Stimulated activated CD8-positive, alpha-beta memory T cell treated with anti-CD3 and anti-CD28 coated beads, Interleukin-2, amount 100 ng/mL, for 1 hour (primary cell): ENCODE measurements at places on chromosomes 2 and 18.

GRCh38 chr2:237570776-237571335, 4.5 kb downstream of the PRLH start:
- no peak for DNase-seq

DNA sequence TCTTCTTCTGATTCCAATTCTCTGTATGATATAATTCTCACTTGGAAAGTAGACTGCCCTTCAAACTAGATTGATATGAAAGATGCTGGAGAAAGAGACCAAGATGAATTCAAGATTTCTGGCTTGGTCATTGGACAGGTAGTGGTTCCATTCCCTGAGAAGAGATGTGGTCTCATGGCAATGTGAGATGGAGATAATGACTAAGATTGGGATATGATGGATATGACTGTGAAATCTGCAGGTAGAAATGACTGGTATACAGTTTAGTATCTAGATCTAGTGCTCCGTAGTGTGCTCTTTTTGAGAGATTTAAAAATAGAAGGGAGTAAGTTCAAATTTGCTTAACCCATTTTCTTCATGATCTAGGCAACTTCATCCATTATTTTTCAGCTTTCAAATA, 425.4 kb upstream of the TRIB2 start:
- no peak for DNase-seq

DNA sequence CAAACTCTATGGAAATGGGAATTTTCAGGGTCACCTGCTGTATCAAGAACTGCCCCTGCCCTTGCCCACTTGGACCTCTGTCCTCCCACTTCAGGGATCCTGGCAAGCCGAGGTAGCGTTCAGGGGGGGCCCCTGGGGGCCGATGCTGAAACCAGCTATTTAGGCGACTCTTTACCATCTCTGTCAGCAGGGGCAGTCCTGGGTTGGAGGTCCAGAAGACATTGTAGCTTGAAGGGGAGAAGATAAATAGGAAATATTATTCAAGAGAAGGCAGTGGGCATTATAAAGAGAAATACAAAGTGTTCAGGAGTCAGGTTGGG, 2.4 kb downstream of the MOGS start:
- DNase-seq: no peak

- no peak for DNase-seq
Measured at GRCh38 chr2:108548208-108549003, 14.1 kb downstream of the LIMS1 start.

- no peak for DNase-seq
Measured at GRCh38 chr2:161919873-161920272, 154.1 kb downstream of the DPP4 start.

DNA sequence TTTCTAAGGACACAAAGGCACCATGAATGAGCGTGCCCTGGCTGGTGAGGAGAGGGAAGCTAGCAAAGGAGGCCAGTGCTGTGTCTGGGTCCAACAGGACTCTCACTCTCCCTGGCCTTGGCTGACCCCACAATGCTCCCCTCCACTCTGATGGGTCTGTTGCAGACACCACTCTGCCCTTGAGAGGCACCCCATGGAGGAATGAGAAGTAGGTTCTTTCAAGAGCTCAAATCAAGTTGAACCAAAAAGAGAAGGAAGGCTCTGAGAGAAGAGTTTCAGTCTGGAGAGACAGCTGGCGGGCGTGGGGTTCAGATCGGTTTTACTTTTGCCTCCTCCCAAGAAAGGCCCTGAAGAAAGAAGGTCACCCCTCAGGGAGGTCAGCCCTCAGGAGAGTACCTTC, 18.4 kb downstream of the TMEM247 start:
- no peak for DNase-seq

DNA sequence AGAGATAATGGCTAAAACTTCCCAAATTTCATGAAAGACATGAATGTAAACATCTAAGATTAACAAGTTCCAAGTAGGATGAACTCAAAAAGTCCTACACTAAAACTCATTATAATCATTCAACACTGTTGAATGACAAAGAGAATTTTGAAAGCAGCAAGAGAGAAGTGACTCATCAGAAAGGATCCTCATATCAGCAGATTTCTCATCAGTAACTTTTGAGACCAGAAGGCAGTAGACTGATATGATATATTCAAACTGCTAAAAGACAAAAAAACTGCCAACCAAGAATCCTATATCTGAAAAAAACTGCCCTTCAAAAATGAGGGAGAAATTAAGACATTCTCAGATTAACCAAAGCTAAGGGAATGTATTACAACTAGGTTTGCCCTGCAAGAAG, 130.6 kb upstream of the OTX1 start:
- DNase-seq: no peak

- no peak for DNase-seq
Measured at GRCh38 chr2:160720098-160720497, 226.5 kb upstream of the RBMS1 start.

GRCh38 chr18:22276334-22276713, 106.9 kb downstream of the GATA6 start:
- DNase-seq: no peak

GRCh38 chr2:83633423-83633822, 825.7 kb downstream of the SUCLG1 start:
- no peak for DNase-seq

DNA sequence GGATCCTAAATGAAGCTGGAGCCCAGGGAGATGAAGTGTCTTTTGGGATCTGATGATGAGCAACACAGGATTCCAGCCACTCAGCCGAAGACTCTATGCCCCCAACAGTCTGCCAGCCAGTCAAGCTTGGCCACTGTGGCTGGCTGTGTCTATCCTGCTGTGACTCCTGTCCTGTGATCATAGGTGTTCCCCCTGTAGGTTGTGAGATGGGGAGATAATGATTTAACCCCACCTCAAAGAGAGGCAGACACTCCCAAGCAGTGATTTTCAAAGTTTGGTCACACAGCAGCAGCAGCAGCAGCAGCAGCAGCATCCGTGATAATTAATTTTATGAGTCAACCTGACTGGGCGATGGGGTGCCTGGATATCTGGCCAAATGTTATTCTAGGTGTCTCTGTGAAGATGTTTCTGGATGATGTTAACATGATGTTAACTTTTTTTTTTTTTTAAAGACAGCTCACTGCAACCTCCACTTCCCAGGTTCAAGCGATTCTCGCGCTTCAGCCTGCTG, 21.4 kb upstream of the RHOB start:
- DNase-seq: no peak

DNA sequence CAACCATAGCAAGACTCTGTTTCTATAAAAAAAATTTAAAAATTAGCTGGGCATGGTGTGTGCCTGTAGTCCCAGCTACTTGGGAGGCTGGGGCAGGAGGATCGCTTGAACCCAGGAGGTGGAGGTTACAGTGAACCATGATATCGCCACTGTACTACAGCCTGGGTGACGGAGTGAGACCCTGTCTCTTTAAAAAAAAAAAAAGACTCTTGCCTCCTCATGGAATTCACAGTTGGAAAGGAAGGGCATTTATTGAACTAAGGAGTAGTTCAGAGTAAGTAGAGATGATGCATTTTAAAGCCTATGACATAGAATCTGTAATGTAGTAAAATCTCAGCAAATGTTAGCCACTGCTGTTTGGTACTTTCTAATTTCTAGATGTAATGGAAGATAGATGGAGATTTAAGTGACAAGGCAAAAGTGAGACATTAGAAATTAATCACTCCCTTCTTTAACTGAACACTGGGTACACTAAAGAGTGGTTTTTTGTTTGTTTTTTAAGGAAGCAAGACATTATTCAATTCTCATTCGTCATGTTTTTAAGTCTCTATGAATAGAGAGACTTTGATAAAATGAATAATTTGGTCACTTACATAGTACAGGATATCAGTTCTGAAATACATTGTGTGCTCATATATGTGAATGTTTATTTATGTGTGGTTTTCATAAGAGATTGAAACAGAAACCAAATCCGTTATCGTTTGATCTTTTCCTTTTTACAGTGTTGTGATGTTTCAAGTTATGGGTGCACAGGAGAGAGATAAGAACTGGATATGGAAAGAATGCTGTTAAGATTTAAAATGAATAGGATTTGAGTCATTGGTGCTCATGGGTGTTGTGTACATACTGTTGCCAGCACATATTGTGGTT, 186.1 kb upstream of the STON1 start:
- DNase-seq: no peak

DNA sequence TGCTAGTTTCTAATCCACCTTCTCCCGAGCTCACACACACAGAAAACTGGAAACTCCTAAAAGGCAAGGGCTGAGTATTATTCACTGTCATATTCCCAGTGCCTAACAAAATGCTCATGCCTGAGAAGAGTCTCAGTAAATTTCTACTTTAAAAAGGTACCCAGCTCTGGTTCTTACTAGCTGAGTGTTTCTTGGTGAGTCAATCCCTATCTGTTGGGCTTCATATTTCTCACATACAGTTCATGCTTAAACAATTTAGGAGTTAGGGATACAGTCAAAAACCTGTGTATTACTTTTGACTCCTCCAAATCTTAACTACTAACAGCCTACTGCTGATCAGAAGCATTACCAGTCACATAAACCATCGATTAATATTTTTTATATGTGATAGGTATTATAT, 204.9 kb downstream of the EN1 start:
- no peak for DNase-seq

DNA sequence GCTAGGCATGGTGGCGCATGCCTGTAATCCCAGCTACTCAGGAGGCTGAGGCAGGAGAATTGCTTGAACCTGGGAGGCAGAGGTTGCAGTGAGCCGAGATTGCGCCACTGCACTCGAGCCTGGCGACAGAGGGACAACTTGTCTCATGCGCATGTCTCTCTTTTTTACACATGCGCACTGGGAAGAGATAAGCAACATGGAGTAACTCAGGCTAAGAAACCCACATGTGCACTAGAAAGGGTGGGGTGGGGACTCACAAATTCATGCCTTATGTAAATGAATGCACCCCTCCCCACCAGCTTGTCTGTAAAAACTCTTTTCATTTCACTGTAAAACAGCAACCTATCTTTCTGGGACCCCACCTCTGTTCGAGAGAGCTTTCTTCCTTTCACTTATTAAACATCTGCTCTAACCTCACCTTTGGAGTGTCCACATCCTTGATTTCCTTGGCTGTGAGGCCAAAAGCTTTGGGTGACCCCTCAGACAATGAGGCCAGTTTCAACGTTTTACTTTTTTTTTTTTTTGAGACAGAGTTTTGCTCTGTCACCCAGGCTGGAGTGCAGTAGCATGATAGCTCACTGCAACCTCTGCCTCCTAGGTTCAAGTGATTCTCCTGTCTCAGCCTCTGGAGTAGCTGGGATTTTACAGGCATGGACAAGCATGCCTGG, 91.6 kb upstream of the RMP24 start:
- no peak for DNase-seq

GRCh38 chr18:13617826-13618515, 108.4 kb downstream of the FAM210A start:
- DNase-seq: no peak

- DNase-seq: no peak
Measured at GRCh38 chr2:189821953-189822748, 37.9 kb downstream of the PMS1 start.

DNA sequence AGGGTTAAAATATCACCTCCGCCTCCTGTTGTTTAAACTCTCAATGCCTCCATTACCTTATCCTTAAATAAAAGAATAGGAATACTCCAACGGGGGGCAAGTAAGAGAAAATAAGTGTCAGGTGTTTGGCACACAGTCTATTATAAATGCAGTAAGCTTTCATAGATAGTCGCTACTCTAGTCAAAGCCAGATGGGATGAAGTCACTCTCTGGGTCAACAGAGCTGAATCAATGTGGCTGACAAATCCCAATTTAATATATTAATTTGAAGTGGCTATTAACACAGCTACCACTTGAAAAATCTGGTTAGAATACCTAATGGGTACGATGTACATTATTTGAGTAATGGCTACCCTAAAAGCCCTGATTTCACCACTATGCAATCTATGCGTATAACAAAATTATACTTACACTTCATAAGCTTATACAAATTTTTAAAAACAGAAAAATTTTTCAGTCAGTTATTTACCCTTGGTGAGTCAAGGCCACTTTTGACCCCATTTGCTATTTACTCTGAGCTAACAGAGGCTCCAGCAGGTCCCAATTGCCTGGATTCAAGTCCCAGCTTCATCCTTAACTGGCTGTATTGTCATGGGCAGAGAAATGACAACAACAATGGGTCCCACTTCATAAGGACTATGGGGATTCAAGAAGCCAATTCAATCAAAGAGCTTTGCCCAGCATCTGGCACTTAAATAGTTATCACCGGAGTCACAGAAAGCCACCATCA, 167.5 kb upstream of the PID1 start:
- DNase-seq: no peak

GRCh38 chr2:83536556-83536955, 922.5 kb downstream of the SUCLG1 start:
- DNase-seq: no peak

DNA sequence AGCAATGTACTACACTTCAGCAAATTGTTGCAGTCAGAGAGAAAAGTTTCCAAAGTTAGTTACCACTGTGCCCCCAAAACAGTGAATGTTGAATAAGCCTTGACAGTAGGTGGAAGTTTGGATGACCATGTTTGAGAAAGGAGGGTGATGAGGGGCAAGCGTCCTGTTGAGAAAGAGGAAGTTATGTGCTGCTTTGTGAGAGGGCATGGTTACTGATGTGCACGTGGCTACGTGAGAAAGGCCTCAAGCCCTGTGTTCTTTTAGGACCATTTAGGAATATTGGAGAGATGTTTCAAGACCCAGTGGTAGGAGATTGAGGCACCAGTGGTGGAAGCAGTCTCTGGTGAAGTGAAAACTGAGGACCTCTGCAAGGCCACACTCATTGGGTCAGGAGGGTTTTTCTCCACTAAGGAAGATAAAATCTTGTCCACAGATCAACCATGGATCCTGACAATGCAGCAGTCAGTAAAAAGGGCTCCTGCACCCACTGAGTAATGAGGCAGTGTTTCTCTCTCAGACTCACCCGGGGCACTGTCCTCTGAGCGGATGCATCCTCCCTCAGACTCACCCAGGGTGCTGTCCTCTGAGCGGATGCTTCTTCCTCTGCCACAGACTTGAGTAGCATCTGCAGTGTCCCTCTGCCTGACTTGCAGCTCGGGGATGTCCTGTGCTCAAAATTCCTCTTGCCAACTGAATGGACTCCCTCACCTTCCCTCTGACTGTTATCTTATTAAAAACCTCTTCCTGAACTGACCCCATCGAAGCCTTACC, 34.7 kb upstream of the ACTR3 start:
- no peak for DNase-seq

DNA sequence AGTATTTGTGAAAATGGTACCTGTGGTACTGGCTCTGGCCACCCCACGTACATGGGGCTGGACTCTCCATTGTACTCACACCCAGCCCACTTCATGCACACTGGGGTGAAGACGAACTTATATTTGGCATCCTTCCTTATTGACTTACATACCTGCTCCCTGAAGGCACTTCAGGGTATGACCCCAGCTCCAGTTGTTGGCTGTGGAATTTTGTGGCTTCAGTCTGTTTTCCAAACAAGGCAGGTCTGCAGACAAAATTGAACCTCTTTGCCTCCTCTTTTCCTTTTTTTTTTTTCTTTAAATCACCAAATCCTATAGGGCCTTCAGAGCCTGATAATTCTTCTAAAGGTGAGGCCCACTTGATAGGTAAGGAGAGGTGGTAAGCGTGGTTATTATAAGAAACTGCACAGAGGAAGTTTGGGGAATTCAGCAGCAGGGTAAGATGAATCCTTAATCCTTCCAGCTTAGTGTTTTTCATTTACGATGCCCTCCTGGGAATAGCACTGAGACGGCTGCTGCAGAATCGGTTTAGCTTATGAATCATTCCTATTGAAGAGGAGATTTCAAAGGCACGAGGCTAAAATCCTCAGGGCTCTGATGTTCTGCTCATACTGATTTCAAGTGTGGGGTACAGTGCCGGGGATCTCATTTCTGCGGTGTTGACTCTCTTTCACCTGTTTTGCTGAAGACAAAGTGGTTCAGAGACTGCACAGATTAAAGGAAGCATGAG, 55.2 kb downstream of the KIF5C start:
- no peak for DNase-seq
